Stimulated activated naive CD8-positive, alpha-beta T cell treated with anti-CD3 and anti-CD28 coated beads, Interleukin-15, amount 100 ng/mL, for 72 hours (primary cell): ENCODE measurements at places on chromosomes 13 and 19.

DNA sequence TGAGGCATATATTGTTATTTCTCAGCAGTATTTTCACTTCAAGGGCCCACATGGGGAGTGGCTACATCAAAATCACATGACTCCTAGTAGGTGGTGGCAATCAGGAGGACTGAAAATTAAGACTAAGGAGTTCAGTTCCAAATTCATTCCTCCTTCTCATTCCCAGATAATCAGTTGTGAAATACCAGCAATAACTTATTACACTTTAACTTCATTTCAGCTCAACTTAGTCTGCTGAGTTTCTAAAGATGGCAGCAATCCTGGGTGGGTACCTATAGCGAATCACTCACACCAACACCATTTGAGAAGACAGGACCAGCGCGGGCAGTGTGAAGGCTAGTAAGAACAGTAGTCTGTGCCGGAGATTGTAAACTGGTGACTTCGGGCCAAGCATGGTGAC, 63.9 kb upstream of the SLC10A2 start:
- no peak for DNase-seq

DNA sequence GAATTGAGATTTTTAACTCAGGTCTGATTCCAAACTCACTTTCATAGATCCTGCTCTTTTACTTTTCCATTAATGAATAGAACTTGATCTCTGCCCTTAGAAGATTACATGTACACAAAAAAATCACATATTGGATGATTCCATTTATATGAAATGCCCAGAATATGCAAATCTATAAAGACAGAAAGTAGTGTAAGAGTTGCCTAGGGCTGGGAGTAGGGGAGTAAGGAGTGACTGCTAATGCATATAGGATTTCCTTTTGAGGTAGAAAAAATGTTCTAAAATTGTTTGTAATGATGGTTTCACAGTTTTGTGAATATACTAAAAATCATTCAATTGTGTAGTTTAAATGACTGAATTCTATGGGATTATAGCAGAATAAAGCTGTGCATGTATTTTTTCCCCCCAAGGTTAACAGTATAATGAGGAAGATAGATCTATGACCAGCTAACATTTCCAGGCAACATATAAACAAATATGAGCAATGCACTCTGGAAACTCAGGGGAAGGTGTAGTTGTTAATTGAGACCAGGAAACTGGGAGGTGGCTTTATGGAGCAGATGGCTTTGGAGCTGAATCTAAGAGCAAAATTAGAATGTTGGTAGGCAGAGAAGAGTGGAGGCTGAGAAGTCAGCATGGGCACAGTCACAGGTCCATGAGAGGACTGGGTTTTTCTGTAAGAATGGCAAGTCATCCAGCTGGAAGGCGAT, 41.4 kb downstream of the LACC1 start:
- DNase-seq: no peak

- no peak for DNase-seq
These were observed 11.3 kb downstream of the HNRNPM start for GRCh38 chr19:8456064-8456463.

DNA sequence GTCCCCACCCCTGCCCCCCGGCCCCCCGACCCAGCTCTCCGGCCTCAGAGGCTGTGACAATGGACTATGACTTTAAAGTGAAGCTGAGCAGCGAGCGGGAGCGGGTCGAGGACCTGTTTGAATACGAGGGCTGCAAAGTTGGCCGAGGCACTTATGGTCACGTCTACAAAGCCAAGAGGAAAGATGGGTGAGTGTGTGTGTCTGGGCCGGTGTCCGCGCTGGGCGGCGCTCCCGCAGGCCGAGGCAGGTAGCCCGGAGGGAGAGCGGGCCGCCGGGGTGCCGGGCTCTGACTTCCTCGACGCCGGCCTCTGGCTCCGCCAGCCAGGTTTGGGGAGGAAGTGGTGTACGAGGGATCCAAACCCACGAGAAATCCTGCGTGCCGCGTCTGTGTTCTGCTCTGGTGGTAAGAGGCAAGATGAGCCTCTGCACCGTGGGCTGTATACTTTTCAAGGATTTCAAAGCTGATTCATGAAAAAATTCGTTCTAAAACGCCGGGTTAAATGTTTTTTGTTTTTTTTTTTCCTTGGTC, 718 bp downstream of the CDK8 start:
- peak; percentile 43 for DNase-seq

GRCh38 chr19:40279120-40279551, 6.0 kb downstream of the AKT2 start:
- DNase-seq: no peak

DNA sequence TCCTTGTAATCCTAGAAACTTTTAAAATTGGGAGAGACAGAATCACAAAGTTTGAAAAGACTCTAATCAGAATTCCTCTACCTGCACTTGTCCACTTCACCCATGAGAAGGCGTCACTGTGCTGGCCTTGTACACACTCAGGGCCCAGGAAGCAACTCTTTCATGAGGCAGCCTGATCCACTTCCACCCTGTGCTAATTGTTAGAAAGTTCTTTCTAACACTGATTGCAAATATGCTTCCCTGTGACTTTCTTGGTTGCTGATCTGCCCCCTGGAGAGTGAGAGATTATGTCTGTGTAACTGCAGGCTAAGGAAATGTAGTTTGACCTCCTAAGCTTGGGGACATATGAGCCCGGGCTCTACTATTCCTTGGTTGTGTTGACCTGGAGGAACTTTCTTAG, 494.6 kb downstream of the MYO16 start:
- DNase-seq: no peak

GRCh38 chr13:25922376-25922775, 129.4 kb downstream of the SHISA2 start:
- DNase-seq: no peak

DNA sequence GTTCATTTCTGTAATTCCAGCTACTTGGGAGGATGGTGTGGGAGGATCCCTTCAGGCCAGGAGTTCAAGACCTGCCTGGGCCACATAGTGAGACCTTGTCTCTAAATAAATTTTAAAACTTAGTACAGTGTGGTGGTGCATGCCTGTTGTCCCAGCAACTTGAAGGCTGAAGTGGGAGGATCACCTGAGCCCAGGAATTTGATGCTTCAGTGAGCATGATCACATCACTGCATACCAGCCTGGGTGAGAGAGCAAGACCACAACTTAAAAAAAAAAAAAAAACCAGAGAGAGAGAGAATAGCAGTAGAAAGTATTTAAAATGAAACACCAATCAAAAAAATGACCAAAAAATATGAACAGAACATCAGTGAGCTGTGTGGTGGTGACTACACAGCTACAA, 7.1 kb upstream of the ZNF823 start:
- DNase-seq: no peak

- DNase-seq: no peak
These were observed 11.8 kb downstream of the CEACAM6 start for GRCh38 chr19:41767115-41767514.

GRCh38 chr19:1154731-1155351, 19.2 kb downstream of the SBNO2 start:
- DNase-seq: no peak

DNA sequence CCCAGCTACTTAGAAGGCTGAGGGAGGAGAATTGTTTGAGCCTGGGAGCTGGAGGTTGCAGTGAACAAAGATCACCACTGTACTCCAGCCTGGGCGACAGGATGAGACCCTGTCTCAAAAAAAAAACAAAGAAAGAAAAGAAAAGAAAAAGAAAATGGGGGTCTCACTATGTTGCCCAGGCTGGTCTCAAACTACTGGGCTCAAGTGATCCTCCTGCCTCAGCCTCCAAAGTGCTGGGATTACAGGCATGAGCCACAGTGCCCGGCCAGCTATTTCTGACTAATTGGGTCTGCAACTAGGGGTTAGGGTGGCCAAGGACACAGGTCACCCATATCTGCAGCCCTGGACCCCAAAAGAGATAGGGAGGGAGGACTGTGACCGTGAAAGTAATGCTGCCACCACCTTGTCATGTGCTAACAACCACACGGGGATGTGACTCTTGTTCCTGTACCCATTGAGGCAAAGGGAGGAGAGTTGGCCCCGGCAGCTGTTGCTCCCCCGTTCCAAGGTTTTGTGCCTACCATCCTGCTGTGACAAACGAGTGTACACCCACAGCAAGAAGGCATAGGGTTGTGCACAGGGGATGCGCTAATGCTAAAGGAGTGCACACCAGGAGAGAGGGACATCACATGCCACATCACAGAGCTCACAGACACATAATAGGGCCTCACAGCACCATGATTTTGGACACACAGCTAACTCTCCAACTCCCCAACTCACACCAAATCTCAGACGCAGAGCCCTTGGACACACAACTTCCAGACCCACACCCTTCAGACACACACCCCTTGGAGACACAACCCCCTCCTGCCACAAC, 619 bp downstream of the MEF2B start:
- no peak for DNase-seq

DNA sequence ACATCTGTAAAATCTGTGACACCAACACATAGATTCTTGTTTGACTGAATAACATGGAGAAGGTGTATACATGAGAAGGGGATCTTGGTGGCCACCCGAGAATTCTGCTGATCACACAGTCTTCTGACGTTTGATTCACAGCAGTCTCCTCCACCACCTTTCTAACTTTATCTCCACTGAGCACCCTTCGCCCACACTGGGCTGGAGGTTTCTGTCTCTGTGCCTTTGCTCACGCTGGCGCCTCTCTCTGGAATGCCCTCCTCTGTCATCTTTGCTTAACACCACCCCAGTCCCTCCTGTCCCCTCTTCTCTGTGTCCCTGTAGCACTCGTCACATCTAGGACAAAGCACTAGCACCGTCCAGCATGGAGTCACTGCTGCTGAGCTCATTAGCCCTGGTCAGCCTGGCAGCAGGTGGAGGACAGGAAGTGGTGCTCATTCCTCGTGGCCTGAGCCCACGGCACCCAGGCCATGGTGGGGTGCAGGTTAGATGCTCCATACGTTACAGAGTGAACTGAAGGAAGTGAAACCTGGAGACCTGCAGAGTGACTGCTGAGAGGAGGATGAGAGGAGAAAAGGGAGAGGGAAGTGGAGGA, 384.6 kb downstream of the UQCRFS1 start:
- no peak for DNase-seq

DNA sequence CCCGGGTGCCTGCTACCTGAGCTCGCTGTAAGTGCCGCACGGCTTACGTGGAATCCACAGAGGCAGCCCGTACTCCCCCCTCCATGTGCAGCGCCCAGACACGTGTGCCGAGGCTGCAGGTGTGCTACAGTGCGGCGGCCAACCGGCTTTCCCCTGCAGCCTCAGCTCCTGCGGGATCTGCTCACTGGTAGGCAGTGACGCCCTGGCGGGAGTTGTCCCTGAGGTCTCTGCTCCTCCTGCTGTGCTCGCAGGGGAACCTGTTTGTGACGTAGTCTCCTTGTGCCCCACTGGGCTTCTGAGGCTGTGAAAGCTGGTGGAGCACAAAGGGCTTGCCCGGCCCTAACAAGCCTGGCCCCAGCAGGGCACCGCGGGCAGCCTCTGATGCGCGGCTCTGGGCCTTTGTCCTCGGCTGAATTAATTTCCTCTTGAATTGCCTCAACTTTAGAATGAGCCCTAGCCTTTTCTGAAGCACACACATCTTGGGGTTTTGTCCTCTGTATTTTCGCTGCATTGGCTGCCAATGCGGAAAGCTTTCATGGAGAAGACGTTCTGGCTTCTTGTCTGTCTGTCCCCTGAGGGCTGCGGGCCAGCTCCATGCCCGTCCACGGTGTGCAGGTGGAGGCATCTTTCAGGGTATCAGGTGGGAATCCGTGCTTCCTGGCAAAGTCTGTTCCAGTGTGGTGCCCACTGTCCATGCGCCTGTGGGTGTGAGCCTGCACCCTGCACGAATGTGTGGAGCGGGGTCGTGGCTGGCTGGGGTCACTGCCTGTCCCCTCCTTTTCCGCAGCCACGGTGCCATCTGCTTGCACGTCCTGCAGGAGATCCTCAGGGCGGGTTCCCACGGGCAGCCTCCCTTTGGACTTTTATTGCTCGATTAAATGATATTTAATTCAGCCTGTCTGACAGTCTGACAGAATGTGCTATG, 77.3 kb upstream of the MCF2L start:
- DNase-seq: no peak

DNA sequence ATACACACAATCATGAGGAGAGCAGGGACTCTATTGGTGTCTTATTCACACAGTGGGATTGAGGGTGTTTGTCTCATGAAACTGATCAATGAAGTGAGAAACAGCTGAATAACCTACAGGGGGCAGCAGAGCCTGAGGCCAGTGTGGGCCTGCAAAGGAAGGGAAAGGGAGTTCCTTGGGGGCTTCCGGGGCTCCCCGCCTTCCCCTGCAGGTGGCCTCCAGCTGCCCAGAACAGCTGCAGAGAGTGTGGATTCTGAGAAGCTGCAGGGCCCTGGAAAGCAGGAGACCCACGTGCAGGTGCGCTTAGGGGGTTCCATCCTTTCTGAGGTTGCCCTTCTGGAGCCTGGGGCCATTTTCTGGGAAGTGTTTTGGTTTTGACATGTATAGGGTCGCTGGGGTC, 20.1 kb downstream of the ZNF763 start:
- no peak for DNase-seq

DNA sequence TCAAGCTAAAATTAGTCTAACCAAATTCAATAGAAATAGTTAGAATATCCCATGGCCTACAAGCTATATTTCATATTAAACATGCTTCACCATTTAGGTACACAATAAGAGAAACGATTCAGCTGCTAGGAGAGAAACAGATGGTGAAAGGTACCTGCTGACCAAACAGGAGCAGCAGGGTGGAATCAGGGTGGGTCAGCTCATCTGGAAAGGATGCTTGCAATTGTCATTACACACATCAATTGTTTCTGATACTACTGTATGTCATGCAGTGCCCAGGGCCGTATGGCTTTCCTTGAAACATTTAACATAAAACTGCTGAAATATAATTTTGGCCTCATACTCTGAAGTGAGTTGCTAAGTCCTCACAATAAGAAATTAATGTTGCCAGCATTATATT, 776.0 kb downstream of the DACH1 start:
- DNase-seq: no peak

DNA sequence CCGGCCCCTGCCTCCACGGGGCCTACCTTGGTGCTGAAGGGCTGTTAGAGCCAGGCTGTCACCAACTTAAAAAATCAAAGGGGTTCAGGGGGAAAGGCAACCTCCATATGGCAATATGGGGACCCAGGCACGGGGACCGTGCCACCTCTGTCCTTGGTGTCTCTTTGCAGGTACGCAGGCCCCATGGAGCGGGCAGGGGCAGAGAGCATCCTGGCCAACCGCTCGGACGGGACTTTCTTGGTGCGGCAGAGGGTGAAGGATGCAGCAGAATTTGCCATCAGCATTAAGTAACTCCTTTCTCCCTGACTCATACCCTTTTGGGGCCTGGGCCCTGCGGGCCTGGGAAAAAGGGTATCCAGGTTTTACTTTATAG, 39.6 kb upstream of the ADGRE1 start:
- DNase-seq: no peak

- no peak for DNase-seq
These were observed 61.2 kb downstream of the WASF3 start for GRCh38 chr13:26618726-26619125.

- DNase-seq: no peak
These were observed 59.5 kb downstream of the TNFRSF19 start for GRCh38 chr13:23629566-23630272.

DNA sequence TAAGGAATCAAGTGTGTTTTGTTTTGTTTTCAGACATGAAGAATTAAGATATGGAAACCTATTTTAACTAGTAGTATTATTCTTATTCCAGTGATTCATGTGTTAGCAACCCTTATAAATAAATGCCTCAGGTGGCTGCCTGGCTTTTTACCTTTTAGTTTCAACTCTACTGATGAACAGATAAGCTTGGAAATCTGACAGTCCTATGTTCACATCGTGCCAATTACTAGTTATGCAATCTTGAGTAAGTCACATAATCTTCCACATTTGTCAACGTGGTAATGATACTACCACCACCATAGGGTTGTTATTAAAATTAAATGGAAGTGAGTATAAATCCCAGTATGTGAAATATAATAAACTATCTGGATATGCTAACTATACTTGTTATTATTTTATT, 64.3 kb downstream of the TBC1D4 start:
- DNase-seq: no peak
